ENCODE measurements at places on chromosomes 11 and 22.

- no peak for DNase-seq
Observed at GRCh38 chr22:33515795-33516194, 404.5 kb downstream of the LARGE1 start.

DNA sequence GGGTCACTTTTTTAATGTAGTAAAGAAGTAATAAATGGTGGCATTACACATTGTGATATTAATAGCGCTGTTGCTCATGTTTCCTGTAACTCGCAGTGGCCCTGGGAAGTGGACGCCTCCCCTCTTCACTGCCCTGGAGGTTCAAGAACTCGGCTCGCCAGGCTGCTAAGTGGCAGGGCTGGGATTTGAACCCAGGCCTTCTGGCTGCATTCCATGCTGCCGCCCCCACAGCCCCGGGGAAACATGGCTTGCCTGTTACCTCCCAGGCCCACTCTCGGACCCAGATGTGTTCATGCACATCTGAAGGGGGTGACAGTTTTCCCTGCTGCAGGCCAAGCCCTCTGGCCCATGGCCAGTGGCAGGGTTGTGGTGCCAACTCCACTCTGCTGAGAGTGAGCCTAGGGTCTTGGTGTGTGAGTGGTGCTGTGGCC is 25.0 kb upstream of the MGAT3 start:
- DNase-seq: no peak

DNA sequence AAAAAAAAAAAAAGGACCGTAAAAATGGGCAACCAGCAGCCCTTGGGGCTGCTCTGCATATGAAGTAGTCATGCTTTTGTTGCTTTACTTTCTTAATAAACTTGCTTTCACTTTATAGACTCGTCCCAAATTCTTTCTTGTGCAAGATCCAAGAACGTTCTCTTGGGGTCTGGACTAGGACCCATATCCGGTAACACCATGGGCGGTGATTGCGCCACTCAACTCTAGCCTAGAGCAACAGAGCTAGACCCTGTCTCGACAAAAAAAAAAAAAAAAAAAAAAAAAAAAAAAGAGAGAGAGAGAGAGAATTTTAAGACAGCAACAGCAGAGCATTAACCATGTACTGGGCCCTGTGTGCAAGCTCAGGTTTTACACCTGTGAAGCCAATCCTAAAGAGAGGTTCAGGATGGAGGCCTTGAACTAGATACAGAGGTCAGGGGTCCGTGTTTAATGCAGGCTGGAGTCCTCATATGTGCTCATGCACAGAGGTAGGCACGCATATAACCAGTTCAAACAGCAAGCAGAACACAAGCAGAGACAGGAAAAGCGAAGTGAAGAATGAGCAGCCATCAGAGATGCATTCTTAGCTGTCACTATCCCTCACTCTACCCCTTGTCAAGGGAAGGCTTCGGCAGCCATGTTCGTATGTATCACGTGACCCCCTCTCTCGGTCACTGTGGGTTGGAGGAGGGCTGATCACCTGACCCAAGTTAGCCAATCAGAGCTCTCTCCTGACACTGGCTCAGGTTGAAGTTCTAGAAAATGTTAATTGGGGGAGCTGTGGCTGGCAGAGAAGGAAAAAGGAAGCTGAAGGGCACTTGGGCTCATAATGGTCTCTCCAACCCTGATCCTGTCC is 16.7 kb upstream of the SYT12 start:
- DNase-seq: peak; percentile 17

DNA sequence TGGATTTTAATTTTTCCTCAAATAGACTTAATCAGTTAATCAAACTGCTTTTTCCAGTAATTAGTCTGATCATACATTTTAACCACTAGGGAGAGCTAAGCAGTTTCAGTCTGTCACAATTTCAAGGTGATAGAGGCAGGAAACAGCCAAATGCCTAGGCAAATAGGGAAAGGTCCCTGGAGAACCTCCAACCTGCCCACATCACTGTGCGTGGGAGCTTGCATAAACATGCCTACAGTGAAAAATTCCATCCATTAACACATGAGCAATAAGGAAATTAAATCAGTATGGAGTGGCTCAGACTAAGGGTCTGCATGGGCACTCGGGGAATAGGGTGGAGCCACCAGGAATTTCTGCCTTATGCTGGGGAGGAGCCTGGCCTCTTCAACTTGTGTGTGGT is 74.6 kb downstream of the AASDHPPT start:
- DNase-seq: no peak

DNA sequence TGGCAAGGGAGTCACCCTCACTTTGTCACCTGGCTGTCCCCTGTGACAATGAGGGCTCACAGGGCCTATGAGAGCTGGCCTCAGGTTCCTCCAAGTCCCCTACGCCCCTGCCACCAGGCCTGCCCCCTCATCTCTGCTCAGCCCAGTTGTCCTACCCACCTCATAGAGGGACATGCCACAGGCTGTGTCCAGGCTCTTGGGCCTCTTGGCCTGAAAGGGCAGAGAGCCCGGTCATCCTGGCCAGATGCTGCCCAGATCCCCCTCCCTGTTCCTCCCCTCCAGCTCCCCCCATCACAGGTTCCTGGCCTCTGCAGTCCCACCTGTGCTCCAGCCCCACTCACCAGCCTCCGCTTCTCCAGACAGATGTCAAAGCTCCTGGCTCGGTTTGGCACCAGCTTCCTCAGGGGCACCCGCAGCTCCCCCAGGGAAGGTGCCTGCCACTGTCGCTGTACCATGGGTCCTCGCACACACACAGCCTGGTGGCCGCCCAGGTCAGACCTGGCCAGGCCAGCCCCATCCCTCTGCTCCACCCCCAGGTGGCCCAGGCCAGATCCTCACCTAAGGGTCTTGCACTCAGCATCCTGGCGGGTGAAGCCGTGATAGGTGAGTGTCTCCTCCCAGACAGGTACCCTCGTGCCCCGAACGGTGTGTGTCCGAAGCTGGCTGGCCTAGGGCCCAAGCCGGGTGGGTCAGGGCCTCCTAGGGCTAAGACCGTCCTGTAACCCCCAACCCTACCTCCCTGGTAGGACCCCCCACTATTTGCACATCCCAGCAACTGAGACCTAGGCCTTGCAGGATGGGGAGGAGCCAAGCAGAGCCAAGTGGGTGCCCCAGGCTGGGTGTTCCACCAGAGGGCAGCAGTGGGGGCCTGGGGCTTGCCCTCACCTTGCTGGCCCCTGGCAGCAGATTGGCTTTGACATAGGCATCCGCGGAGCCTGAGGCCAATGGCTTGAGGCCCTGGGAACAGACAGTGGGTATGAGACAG is 8.3 kb downstream of the NDUFV1 start:
- DNase-seq: peak; percentile 43

DNA sequence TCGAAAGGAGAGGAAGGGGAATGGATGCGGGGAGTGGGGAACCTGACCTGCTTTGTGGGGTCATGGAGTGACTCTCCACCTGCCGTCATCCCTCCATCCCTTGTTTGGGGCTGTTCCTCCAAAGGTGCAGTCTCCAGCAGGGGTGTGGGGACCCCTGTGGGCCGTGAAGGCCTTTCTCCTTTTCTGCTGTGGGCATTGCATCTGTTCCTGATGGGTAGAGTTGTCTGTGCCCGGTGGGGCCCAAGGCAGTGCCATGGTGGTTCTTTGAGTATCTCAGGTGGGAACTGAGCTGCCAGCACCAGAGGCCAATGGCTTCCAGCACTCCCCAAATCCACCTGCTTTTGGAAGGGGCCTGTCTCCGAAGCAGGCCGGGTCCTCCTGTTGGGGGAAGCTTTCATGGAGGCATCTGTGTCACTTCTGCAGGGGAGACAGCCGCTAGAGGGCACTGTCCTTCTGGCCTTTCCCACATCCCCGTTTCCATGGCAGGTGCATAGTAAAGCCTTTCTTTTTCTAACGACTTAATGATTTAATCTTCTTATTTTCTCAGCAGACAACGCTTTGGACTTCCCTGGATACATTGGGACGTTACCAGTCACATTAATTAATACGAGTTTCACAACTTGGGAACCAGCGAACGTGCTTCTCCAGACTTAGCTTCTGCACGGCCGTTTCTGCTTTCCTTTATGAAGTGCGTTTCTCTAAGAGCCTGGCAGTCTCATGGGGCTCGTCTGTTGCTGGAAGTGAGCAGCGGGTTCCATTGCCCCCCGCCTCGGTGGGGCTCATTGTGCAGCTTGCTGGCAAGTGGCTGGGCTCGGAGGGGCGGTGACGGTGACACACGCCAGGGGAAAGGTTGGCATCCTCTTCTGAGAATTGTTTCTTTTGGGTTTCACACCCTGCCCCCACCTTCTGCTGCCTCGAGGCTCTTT is 57.1 kb downstream of the PARVB start:
- peak; percentile 35 for DNase-seq

GRCh38 chr11:115710426-115710825 is 206.2 kb upstream of the CADM1 start:
- no peak for DNase-seq

All from stimulated activated CD4-positive, alpha-beta T cell treated with anti-CD3 and anti-CD28 coated beads, TNF-alpha, amount 100 ng/mL, for 48 hours (primary cell).